ENCODE measurements at places on chromosomes 7 and 10.

DNA sequence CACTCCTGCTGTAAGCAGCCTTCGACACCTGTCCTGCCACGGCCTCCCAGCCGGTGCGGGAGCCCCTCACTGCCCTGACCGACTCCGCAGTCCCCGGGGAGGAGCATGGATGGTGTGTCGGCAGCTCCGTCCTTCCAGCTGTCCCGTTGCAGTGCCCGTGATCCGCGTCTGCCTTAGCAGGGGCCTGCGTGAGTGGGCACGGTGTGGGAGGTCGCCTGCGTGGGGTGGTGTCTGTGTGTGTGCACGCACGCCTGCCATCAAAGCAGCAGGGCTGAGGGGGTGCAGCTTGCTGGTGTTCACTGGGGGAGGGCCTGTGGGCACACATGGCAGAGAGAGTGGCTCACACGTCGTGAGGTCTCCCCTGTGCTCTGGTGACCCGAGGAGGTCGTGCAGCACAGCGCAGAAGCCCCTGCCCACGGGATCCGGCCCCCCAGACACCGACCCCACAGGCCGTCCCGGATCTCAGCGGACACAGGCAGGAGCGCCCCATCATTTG is 10.3 kb downstream of the MAFK start:
- DNase-seq: no peak

- DNase-seq: no peak
These were observed 145.7 kb upstream of the AHR start for GRCh38 chr7:17152721-17153120.

- no peak for DNase-seq
These were observed 114.4 kb downstream of the PTPRN2 start for GRCh38 chr7:158473221-158473620.

DNA sequence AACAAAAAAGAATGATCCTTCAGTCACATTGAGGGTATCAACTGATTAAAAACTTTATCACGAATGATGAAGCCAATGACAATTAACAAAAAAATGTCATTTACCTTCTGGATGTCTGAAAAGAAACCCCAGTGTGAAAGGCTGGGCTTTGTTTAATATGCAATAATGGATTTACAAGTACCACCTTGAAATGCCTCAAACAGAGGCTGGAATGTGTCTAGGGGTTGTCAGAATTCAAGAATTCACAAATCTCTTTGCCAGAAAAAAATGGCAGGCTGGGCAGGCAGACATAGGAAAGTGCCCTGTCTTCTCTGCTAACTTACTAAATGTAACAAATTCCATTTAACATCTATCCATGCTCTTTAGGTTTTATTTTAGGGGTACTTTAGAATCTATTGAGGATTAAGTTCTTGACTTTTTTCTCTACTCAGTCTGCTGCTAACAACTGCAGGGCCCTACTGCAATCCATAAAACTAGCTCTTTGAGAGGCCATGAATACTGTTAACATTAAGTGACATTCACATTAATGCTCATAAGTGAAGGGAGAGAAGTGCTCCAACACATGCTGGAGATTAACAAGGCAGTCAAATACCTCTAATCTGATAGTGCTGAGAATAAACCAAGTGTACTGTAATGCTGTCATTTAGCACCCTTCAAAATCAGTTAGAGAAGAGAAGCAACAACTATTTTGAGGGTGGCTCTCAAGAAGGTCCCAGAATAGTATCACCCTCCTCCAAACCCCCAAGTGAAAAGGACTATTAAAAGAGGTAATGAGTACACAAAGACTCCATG is 43.1 kb upstream of the KCNIP2 start:
- DNase-seq: no peak

- DNase-seq: no peak
These were observed 10.7 kb downstream of the LBX1 start for GRCh38 chr10:101218351-101219138.

DNA sequence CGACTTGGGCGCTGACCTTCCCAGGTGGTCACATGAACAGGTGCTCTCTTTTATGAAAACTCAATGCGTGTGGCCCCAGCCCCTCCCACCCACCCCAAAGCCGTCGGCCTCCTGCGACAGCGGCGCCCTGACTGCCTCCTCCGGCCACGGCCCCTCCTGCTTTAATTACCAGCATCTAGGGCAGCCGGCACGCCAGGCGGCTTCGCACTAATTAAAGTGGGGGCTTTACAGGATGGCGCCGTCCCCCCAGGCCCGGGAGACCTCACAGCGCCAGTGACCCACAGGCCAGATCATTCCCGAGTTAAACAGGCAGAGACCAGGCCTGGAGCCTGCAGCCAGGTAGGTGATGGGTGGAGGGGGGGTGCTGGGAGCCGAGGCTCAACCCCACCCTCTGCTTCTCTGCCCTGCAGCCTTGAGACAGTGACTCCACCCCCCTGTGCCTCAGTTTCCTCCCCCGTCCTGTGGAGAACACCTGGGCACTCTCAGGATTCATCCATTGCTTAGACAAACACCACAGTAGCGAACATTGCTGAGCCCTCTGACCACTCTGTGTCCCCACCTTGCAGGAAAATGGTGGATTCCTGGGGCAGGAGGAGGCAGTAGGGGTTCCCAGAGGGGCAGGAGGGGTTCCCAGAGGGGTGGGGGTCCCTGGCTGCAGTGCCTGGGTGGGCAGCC is 100.8 kb downstream of the MICALL2 start:
- no peak for DNase-seq

DNA sequence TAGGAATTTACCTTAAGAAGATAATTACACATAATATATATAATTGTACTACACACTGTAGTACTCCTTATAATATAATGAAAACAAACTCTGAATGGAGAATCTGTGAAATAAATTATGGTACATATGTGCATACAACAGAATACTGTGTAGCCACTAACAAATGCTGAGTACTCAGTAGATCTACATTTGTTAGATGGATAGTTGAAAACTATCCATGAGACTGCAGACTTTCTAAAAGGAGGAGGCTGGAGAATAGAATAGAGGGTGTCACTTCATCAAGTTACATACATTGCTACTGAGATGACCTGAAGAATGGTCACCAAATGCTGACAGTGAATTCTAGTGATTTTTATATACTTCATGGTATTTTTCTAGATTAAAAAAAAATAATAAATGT is 68.7 kb upstream of the OGDHL start:
- DNase-seq: no peak

DNA sequence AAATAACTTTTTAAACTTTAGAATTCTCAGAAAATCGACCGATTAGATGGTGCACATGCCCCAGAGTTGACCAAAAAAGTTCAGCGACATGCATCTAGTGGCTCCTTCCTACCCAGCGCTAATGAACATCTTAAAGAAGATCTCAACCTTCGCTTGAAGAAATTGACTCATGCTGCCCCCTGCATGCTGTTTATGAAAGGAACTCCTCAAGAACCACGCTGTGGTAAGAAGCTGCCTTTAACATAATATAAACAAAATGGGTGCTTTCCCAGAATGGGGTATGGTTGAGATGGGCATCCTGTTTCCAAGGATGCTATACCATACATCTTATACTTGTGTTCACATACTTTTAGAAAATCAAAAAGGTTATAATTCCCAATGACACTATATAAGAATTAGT is 24.6 kb downstream of the GLRX3 start:
- no peak for DNase-seq

DNA sequence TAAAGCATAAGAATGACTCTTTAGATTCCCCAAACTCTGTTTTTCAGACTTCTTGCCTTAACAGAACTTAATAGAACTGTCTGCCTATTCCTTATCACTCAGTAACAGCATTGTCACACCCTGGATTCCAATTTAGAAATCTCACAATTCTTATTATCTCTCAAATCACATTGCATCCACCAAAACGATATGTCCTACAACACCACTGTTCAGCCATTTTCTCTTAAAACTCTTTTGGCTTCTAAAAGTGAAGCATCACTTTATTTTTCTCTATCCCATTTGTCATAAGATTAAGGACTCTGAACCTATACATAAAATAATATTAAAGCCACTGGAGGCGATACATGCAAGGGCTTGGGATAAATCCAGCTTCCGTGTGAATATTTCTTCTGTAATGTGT is 1.2 kb upstream of the CPED1 start:
- DNase-seq: no peak

DNA sequence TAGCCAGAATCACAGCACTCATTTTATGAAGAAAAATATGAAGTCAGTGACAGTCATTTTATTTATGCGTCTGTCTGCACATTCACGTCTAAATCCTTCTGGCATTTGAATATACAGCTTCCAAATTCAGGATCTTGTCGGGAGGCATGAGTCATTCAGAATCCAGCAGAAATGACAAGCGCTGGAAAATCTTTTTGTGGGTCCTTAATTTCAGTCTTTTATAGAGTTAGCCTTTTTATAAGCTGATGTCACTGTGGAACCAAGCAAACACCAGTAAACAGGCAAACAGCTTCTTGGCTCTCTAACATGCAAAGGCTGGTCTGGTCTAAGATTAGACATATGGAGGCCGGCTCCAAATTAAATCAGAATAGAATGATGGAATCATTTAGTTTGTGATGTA is 388.2 kb upstream of the TEX47 start:
- DNase-seq: no peak

GRCh38 chr10:95464280-95464679 is 96.9 kb downstream of the SORBS1 start:
- DNase-seq: no peak
